ENCODE measurements at places on chromosomes 7 and 10.
A peak's percentile ranks its signal among the peaks of the same experiment; 100 is the strongest.

- DNase-seq: no peak
- no peak overlapping the region for H3K27ac ChIP-seq
- H3K36me3 ChIP-seq: no peaks in the 10 kb centered on the region
- no peaks in the 10 kb centered on the region for H3K4me1 ChIP-seq
- H3K4me3 ChIP-seq: no peak overlapping the region
These were observed 75.9 kb downstream of the RGS10 start for GRCh38 chr10:119466655-119467054.

DNA sequence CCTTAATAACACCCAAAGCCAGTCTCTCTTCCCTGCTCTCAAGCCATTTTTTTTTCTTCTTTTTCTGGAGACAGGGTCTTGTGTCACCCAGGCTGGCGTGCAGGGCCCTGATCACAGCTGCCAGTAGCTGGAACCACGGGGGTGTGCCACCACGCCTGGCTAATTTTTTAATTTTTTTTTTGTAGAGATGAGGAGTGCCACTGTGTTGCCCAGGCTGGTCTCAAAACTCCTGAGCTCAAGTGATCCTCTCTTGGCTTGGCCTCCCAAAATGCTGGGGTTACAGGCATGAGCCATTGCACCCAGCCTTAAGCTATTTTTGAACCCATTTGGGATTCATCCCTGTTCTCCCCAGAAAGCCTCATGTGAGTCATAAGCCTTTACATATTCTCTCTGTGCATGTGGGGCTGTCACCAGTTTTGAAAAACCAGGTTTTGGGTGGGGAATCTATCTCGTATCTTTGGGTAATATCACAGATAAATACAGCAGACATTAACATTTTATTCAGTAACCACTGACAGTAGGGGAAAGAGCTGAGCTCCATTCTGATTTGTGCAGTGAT is 15.5 kb downstream of the ZNF487 start:
- no peaks in the 10 kb centered on the region for H3K36me3 ChIP-seq
- H3K27me3 ChIP-seq: no peaks in the 10 kb centered on the region
- no peak overlapping the region for H3K4me3 ChIP-seq
- H3K27ac ChIP-seq: no peak overlapping the region
- peaks cover 6% of the 10 kb centered on the region for H3K4me1 ChIP-seq

DNA sequence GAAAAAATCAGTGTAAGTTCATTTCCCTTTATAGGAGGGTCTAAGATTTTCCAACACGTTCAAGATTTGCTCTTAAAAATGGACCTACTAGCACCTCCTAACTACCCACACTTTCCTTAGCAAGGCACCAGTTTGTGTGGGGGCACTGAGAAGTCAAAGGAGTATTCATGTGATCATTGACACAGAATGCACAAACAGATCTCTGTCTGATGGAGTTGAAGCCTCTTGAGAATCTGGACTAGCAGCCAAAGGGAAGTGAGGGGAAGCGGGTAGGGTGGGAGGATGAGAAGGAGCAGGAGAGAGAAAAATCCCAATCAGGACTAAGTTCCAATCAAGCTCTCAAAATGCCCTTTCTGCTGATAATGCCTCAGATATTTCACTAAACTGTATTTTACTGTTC is 4.1 kb downstream of the MMS19 start:
- H3K4me1 ChIP-seq: peaks cover 55% of the 10 kb centered on the region
- H3K27me3 ChIP-seq: no peaks in the 10 kb centered on the region
- H3K36me3 ChIP-seq: no peaks in the 10 kb centered on the region
- no peak for DNase-seq
- H3K4me3 ChIP-seq: no peak overlapping the region

DNA sequence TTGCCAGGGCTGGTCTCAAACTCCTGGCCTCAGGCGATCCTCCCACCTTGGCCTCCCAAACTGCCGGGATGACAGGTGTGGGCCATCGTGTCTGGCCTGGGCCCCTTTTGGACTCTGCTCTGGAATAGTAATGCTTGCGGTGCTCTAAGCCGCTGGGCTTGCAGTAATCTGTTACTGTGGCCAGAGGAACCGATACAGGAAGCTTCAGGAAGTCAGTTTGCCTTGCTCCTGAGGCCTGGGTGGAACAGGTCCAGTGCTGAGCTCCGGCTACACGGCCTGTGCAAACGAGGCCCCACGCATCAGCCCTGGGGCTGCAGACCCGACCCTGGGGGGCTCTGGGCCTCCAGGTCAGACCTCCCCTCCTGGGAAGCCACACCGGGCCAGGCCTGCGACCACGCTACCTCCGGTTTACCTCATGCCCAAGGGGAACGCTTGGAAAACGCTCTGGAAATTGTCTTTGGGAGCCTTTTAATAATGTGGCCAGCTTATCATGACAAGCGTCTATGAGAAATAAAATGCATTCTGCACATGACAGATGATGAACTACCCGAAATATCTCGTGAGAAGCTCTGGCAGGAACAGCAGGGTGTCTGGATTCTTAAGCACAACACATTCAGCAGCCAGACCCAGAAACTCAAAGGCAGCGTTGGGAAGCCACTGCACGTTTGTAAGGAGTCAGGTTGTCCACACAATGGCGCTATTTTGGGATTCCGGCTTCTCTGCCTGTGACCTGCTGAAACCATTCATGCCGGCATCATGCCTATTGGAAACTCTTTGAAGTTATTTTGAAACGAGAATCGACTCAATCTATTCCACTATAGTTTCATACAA is 10.1 kb upstream of the ADAP1 start:
- DNase-seq: no peak
- peak overlapping the region; percentile 94 for H3K27ac ChIP-seq
- peaks cover 26% of the 10 kb centered on the region for H3K36me3 ChIP-seq
- peaks cover 22% of the 10 kb centered on the region for H3K4me1 ChIP-seq
- H3K27me3 ChIP-seq: no peaks in the 10 kb centered on the region
- peak overlapping the region; percentile 62 for H3K4me3 ChIP-seq

DNA sequence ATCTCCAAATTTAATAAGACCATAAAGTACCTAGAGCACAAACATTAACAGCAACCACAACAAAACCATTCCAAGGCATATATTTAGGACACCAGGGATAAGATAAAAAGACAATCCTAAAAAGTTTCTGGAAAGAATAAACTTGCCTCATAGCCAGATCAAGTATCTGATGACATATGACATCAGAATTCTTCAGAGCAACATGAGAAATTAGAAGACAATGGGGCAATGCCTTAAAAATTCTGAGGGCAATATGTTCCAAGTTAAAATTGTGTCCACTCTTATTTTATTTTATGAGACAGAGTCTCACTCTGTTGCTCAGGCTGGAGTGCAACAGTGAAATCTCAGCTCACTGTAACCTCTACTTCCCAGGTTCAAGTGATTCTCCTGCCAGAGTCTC is 2.8 kb downstream of the EFCAB10 start:
- no peaks in the 10 kb centered on the region for H3K36me3 ChIP-seq
- H3K27me3 ChIP-seq: no peaks in the 10 kb centered on the region
- no peaks in the 10 kb centered on the region for H3K4me1 ChIP-seq
- no peak overlapping the region for H3K27ac ChIP-seq
- no peak overlapping the region for H3K4me3 ChIP-seq
- DNase-seq: no peak

DNA sequence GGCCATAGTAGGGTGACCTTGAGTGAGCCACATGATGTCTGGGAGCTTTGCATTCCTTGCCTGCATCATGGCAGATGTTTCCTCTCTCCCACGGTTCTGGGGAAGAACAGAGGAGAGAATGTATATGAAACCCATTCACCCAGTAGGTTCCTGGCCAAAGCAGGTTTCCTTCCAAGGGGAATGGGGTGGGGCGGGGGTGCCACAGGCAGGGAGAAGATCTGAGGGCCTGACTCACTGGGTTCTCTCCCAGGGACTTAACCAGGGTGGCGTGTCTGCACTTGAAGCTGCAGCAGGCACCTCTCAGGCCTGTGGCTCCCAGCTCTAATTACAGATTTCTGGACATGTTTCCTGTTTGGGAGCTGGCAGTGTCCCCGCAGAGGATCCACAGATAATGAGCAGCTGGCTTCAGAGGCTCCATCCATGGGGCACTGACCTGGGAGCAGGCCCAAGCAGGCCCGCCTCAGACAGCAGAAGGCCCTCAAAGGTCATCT is 50.2 kb upstream of the ZMIZ1 start:
- H3K4me1 ChIP-seq: no peaks in the 10 kb centered on the region
- no peaks in the 10 kb centered on the region for H3K36me3 ChIP-seq
- H3K27ac ChIP-seq: no peak overlapping the region
- no peak for DNase-seq
- H3K4me3 ChIP-seq: no peak overlapping the region

DNA sequence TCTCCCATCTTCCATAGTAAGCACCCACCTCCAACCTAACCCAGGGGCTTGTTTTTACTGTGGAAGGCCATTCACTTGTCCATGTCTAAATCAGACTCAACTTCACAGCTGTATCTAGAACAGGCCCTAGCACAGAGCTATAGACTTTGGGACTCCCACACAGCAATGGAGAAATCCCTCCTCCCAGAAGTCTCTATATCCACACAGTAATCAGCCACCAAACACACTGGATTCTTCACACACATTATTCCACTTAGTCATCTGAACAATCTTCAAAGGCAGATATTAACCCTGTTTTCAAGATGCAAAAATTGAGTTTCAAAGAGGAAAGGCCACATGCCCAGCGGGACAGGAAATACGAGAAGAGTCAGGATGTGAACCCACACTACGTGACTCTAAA is 81.8 kb downstream of the MALSU1 start:
- no peaks in the 10 kb centered on the region for H3K4me1 ChIP-seq
- H3K27ac ChIP-seq: no peak overlapping the region
- H3K27me3 ChIP-seq: no peaks in the 10 kb centered on the region
- no peak overlapping the region for H3K4me3 ChIP-seq

- H3K27me3 ChIP-seq: no peaks in the 10 kb centered on the region
- no peak for DNase-seq
- no peak overlapping the region for H3K4me3 ChIP-seq
- H3K36me3 ChIP-seq: no peaks in the 10 kb centered on the region
These were observed 98.6 kb upstream of the PRPS1L1 start for GRCh38 chr7:18126281-18126680.

GRCh38 chr7:155458878-155459699 is 1.2 kb downstream of the EN2 start:
- H3K27me3 ChIP-seq: peaks cover 40% of the 10 kb centered on the region
- H3K4me3 ChIP-seq: peak overlapping the region; percentile 65
- no peaks in the 10 kb centered on the region for H3K36me3 ChIP-seq
- H3K4me1 ChIP-seq: peaks cover 38% of the 10 kb centered on the region
- no peak overlapping the region for H3K27ac ChIP-seq

DNA sequence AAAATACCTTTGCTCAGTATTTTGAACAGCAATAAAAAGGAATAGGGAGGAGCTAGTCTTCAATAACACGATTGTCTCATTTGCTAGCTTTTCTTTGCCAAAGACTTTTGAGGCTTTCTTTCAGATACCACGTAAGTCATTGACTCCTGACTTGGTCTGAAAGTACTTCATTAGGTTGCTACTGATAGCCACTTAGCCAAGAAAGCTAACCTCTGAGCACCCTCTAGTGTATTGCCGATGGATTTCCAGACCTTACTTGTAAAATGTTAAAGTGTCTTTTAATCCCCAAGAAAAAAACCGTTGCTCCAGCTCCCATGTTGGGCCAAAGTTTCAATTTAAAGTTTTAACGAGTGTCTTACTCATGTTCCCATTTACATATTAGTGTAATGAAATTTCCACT is 63.4 kb upstream of the STRIP2 start:
- no peak overlapping the region for H3K4me3 ChIP-seq
- H3K27me3 ChIP-seq: no peaks in the 10 kb centered on the region
- no peak overlapping the region for H3K27ac ChIP-seq
- no peaks in the 10 kb centered on the region for H3K36me3 ChIP-seq

DNA sequence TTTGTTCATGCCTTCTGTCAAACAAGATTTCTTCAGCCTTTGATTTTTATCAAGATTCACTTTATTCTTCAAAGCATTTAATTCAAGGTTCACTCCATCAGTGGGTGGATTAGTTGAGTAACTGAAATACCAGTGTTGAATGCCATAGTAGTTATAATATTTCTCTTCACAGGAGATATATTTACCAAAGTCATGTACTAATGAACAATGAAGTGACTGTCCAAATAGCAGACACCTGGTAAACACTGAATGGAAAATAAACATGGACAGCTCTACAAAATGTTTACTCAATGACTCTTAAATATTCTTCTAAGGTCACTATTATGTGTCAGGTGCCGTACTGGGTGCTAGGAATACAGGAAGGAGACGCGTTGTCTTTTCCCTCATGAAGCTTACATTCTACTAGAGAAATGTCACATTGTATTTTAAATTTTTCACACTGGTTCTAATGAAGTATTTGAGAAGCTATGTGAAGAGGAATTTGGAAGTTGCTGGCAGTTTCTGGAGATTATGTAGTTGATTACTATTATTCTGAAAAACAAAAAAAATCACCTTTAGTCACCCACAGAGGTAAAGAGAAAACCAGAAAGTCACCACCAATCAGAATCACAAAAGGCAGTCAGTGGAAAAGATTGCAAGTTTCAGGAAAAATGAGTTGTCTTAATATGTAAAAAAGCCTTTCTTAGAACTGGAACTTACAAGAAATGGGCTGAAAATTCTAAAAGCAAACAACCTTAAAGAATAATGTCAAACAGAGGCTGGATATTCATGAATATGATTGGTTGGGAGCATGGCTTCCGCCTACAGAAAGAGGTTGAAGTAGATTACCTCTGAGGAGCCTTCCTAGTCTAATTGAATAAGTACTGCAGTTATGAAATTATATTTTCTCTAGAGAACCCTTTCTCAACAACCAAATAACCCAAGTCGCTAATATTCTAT is 84.5 kb downstream of the RTKN2 start:
- no peak overlapping the region for H3K4me3 ChIP-seq
- DNase-seq: no peak
- peaks cover 35% of the 10 kb centered on the region for H3K4me1 ChIP-seq

GRCh38 chr7:50591480-50592438 is 26.6 kb upstream of the DDC start:
- H3K27ac ChIP-seq: no peak overlapping the region
- no peak for DNase-seq
- no peaks in the 10 kb centered on the region for H3K27me3 ChIP-seq
- peaks cover 13% of the 10 kb centered on the region for H3K36me3 ChIP-seq
- H3K4me3 ChIP-seq: no peak overlapping the region
- no peaks in the 10 kb centered on the region for H3K4me1 ChIP-seq

- H3K4me3 ChIP-seq: no peak overlapping the region
- no peaks in the 10 kb centered on the region for H3K27me3 ChIP-seq
- H3K4me1 ChIP-seq: peaks cover 11% of the 10 kb centered on the region
- H3K36me3 ChIP-seq: no peaks in the 10 kb centered on the region
- H3K27ac ChIP-seq: no peak overlapping the region
These were observed 5.1 kb upstream of the TM9SF3 start for GRCh38 chr10:96591946-96592345.

All from thoracic aorta (tissue), 2 donors.